ENCODE measurements at places on chromosomes 4 and X. TPM values are rescaled to one million over a fixed set of nuclear protein-coding genes. Genes with fewer than 3 reads are reported as not detected.
A peak's percentile ranks its signal among the peaks of the same experiment; 100 is the strongest.

GRCh38 chr4:8919651-8920288 is 48.1 kb upstream of the HMX1 start:
- no peak for DNase-seq

DNA sequence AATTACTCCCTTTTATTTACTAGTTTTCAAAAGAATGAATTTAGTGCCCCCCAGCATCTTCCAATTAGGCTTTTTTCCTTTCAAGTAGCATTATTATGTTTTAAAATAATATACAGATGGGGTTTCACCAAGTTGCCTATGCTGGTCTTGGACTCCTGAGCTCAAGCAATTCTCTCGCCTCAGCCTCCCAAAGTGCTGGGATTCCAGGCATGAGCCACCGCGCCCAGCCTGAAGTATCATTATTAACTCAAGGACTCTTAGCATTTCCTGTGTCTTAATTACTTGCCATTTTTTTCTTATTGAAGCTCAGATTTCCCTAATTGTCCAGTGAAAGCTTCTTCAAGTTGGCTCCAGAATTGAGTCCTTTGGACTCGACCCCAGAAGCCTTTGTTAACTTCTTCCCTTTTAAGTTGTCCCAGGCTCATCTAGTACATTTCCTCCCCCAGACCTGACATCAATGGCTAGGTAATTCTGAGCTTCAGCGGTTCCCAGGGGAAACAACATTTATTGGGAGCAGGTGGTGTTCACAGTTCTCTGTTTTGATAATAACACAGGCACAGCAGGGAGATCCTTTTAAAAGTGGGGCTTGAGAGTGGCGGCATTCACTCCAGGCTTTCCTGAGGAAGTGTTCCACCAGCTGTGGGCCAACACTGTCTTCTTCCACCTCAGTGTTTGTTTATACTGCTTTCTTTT is 10.0 kb downstream of the SAT1 start:
- no peak for DNase-seq

The DCAF8L2 gene
- 0.24 TPM for total RNA-seq

The CABS1 gene
- 6.5 TPM for total RNA-seq

The SMARCAD1 gene
- total RNA-seq = 35.6 TPM

- DNase-seq = peak; percentile 34
These were observed 15.4 kb downstream of the ANXA3 start for GRCh38 chr4:78566834-78567499.

DNA sequence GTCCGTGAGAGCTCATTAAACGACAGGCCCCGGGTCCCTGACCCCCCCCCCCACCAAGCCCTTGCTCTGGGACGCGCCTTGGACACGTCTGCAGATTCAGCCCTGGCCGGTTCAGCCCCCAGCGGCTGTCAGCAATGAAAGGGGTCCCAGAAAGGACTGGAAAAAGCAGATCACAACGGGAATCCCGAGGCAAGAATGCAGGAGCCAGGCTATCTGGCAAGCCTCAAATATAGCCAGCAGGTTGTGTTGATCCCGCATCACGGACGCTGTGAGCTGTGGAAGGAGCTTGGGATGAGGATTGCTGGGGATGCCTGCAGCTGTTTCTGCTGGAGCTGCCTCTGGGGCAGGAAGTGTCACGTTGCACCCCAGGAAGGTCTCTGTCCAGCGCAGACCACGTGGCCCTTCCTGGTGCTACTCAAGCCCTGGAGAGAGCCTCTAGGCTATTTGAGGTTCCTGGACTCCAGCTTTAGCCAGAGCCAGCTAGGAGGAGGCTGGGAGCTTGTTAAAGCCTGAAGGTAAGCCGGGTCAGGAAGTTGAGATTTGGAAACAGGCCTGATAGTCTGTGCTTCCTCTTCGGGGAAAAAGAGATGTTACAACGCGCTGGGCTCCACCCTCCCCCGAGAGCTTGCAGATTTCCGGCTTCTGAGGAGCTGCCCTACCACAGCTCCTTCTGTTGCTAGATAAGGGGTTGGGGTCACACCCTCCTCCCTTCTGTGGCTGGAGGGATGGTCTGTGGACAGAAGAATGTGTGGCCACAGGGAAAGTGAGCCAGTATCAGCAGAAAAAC is 19.3 kb upstream of the CSF2RA start:
- DNase-seq = peak; percentile 83

DNA sequence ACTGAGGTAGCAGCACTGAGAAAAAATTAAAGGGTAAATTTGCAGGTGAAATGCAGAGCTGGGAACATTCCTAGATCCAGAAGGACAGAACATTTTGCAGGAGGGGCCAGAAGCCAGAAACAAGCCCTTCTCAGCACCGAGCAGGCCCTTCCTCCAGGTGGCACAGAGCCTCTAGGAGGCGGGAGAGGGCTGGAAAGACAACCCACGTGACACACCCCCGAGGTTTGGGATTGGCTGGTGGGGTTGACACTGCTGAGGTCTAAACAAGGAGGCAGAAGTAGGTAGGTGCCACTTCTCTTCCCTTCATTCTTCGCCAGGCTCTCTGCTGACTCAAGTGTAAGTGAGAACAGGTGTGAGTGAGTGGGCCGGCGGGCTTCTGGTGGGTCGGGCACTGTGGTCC is at the start of gene PAGE4:
Gene PAGE4 (plus strand): TSS at position 288 of the 400 bp plus-strand sequence. CDS start 1,126 bp downstream, outside the sequence.
- DNase-seq = no peak

- no peak for DNase-seq
These were observed 25.9 kb downstream of the TIGD2 start for GRCh38 chr4:89137231-89137630.

DNA sequence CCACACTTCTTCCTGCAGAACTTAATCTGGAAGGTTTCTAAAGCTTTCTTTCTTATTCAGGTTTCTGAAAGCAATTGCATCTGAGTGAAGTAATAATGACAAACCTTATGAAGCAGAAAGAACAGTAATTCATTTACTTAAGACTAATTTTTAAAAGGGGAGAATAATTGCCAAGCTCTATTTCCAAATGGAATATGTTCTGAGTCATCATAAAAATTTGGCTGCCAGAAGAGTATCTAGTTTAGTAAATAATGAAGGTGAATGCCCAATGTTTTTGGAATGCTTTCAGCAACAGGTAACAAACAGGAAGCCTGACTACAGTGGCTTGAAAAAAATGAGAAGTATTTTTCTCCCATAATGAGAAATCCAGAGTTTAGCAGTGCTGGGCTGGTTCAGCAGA is 227.3 kb upstream of the TET2 start:
- no peak for DNase-seq

The NPY5R gene
- total RNA-seq = 5.8 TPM

The TEX13D gene
- total RNA-seq = 1.4 TPM

The FHL1 gene
- 718 TPM for total RNA-seq

DNA sequence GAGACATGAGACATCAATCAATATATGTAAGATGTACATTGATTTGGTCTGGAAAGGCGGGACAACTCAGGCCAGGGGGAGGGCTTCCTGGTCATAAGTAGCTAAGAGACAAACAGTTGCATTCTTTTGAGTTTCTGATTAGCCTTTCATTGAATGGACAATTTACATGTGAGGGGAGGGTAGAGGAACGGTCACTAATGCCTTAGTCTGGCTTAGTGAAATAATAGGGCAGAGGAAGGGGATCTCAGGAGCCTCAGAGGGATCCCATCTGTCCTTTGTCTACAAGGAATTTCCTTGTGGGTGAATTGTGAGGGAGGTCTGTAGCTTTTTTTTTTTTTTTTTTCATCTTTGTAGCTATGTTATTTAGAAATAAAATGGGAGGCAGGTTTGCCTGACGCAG is 88.3 kb downstream of the GK start:
- no peak for DNase-seq

- DNase-seq = peak; percentile 11
These were observed 11.0 kb downstream of the PKD2 start for GRCh38 chr4:88018466-88018865.

The HSD17B11 gene
- 59.0 TPM for total RNA-seq

The PNMA5 gene
- 0.24 TPM for total RNA-seq

DNA sequence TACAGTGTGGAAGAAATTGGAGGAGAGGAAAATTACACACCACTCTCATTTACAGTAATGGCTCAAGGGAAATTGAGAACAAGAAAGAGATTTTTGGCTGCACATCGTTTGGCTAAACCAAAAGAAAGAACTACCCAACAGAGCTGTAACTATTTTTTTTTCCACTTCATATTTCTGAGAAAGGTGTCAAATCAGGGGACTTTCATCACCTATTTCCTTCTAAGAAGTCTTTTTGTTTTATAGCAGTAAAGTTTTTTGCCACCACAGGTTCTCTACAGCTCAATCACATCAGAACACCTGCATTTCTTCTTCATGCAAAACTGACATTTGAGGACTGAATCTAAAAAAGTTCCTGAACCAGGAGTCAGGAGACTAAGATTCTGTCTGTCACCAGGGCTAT is 57.5 kb upstream of the TNIP3 start:
- no peak for DNase-seq

DNA sequence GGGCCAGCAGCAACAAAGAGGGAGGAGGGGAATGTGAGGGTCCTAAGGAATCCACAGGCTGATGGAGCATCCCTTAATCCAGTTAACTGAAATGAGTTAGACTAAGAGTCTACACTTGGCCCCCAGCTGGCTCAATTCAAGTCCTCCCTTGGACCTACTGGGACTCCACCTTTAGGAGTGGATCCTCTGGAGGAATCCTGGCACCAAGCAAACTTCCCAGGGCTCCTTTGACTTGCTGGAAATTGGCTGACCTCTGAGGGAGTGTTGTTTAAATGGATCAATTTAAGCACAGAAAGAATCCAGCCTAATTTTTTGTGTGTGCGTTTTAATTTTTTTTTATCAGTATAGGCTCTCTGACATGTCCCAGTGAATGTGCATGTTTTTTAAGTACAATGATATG is 114.7 kb downstream of the SHROOM3 start:
- DNase-seq = no peak

DNA sequence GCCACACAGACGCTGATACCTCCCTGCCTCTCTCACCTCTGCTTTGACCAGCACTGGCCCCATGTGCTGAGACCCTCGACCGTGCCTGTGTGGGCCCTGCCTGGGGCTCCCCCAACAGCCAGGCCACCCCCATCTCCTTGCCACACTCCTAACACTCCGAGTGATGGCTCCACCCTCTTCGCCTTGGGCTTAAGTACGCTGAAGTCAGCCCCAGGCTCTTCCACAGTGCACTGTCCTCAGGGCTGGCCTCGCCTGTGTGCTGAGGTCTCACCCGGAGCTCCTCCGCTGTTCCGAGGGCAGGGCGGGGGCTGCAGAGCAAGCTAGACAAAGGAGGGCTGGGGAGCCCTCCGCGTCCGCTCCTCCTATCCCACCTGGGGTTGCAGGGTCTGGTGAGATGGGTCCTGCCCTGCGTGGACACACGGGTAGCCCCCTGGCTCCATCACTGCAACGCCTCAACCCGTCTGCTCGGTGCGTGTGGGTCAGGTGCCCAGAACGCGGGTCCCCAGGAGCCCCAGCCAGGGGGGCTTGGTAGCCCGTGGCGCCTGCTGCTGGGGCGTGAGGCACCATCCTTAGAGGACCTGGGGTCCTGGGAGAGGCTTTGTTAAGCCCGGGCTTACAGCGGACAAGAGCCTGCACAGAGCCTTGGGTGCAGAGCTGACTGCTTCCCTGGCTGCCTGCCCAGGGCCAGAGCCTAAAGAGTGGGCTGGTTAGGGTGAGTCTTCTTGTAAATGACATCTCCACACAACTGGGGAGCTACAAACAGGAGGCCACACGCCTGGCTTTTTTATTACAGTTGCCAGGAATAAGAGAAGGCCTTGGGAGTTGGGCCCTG is 42.6 kb upstream of the NKX1-1 start:
- DNase-seq = peak; percentile 65

DNA sequence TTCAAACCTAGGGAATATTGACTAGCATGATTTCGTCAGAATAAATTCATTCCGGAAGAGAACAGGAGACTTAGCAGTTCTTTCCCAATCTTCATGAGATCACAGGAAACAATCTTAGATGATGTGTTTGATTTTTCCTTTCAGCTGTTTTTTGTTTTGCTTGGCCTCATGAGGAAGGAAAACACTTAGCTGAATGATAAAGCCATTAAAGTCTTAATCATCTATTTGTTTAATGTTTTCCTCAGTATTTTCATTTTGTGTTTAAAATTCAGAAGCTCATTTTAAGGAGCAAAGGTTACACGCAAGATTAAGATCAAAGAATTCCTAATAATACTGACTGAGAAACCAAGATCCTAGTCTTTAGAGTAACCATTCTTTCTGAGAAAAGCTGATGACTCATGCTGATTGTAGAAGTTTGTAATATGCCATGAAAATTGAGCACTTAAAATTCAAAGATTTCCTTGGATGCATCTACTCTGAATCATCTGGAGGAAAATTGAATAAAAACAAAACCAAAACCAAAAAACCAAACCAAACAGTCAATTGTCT is 15.4 kb upstream of the TBC1D19 start:
- DNase-seq = peak; percentile 64

DNA sequence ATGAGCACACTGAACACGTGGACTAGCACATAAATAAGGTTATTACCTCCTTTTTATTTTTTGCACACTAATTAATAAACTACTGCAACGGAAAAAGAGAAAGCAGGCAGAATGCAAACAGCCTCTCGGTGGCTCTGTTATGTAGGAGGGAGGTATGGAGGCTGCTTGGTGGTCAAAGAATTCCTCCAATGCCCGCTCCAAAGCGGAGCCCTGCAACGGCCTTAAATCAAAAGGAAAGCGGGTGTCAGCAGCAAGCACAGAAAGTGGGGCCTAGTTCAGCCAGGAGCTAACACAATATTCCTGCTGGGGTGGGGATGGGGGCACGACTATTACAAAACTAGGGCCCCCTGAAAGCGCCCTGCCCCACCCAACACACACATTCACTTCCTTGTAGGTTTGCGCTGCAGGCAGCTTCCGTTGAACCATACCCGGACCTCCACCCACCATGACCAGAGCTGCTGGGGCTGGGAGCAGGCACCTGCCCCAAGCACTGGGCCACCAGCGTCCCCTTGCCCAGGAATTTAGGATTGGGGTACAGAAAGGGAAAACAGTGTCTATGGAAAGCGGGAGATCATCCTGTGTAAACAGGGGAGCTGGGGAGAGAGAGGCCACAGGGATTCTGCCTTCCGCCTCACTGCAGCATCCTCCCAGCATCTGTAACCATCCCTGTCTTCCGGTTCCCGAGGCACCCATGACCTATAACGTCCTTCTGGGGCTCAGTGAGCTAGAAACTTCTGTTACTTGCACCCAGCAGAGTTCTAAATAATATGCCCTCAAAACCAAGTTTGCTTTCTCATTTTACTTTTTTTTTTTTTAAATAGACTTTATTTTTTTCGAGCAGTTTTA is 57.1 kb upstream of the DDX3X start:
- no peak for DNase-seq

- DNase-seq = no peak
These were observed 563.7 kb upstream of the PRKX start for GRCh38 chrX:4277122-4277521.

The IQCM gene
- total RNA-seq = not detected

GRCh38 chrX:40875476-40875875 is 140.1 kb upstream of the MED14 start:
- no peak for DNase-seq

GRCh38 chrX:48086082-48086481 is 14.6 kb upstream of the ZNF630 start:
- DNase-seq = no peak

- no peak for DNase-seq
These were observed 125.5 kb upstream of the NRK start for GRCh38 chrX:105696870-105697269.

GRCh38 chrX:152806035-152806434 is 24.5 kb downstream of the CETN2 start:
- DNase-seq = no peak

- no peak for DNase-seq
These were observed 228.9 kb downstream of the LHFPL1 start for GRCh38 chrX:112450810-112451209.

The HNRNPD gene
- total RNA-seq = 39.7 TPM

GRCh38 chrX:50202539-50202938 is 1.7 kb upstream of the AKAP4 start:
- DNase-seq = no peak

- DNase-seq = peak; percentile 47
These were observed 22.6 kb downstream of the FGFRL1 start for GRCh38 chr4:1033840-1034551.

The RBM47 gene
- total RNA-seq = 15.9 TPM
